ENCODE measurements at places on chromosomes 12 and 14.

- DNase-seq = no peak
Observed at GRCh38 chr12:76881142-76881541, 2.3 kb upstream of the CSRP2 start.

GRCh38 chr14:96265383-96266095, 9.5 kb downstream of the BDKRB1 start:
- no peak for DNase-seq

- DNase-seq = no peak
Observed at GRCh38 chr12:85759091-85759490, 77.1 kb downstream of the RASSF9 start.

DNA sequence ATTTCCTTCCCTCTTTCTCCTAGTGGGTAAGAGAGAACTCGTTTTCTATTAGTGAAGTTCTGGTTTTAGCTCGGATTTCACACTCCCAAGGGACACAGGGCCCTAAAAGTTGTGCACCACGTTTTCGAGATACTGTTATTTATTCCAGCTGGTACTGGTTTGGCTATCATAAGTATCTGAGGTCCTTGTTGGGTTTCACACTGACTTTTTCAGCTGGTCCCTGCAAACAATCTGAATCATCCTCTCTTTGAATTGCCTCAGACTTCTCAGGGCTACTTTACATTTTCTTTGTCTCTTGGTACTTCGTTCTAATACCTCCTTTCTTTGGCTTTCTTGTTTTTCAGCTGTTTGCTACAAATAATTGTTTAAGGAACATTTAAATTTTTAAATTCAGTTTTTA, 75.7 kb downstream of the SCN8A start:
- no peak for DNase-seq

DNA sequence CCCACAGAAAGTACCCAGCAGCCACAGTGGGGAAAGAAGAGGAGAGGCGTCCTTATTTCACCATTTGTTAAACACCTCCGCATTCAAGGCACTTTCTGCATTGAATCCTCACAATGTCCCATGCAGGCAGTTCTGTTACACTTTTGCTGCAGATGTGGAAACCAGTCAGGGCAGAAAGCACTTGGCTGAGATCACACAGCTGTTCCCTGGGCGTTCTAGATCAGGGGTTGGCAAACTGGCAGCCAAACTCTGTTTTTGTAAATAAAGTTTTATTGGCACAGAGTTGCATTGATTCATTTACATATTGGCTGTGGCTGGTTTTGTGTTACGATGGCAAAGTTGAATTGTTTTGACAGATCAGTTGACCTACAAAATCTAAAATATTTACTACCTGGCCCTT, 20.1 kb downstream of the FOXN4 start:
- no peak for DNase-seq

- no peak for DNase-seq
Observed at GRCh38 chr12:96101806-96102205, 66.4 kb upstream of the LTA4H start.

DNA sequence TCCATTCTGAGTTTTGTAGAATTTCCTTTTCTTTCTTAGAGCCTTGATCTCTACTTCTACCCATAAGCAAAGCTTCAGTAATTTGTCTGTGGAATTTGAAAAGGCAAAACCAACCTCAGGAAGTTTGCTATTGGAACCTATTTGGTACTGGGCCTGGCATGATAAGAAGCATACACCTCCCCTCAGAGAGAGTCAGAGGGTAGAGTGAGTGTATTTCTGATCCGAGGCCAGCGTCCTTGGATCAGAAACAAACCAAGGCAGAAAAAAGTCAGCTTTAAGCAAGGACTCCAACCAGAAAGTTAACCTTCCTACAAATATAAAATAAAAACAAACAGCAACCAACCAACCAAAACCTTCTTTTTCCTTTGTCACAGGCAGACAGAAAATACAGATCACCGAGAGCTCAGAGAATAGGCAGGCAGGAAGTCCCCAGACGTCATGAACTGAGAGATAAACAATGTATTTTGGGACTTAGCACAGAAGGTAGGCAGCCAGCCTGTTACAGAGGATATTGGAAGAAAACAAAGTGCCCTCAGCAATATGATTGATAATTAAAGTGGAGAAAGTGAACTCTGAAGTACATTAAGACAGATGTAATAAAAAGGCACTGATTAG, 141.5 kb downstream of the NEDD1 start:
- no peak for DNase-seq

- DNase-seq = no peak
Observed at GRCh38 chr14:102439556-102439955, 70.0 kb downstream of the ANKRD9 start.

DNA sequence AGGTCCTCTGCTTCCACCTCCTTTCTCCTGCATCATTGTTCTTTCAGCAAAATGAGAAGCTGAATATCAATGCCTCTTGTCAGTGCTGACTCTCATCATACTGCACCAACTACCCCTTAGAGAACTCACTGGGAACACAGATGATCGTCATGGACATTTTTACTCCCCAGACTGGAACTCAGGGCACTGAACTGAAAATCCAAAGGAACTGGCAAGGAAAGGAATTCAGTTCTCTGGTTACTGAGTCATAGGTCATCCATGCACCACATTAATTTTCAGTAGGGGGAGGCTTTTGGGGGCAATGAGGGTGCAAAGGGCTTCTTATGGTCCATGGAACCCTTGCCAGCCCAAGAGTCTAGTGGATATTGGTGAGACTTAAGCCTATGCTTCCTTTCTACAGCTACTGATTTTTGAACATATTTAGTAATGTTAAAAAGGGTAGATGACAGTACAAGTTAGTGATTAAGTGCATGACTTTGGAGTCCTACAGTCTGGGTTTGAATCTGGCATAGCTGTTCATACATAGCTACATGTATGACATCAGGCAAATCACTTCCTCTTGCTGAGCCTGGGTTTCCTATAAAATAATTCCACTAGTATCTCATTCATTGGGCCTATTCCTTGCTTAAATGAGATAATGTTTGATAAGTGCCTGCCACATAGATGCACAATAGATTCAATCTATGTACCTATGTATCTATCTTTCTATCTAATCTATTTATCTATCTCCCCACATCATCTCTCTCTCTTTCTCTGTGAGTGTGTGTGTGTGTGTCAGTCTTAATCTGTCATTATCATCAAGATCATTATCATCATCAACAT, 29.2 kb downstream of the BBS10 start:
- no peak for DNase-seq

GRCh38 chr14:63046339-63047268, 1.3 kb upstream of the KCNH5 start:
- no peak for DNase-seq

Measured in activated T-cell treated with anti-CD3 and anti-CD28 coated beads, Interleukin-2, amount 50 U/mL, for 48 hours (primary cell).